Heart left ventricle (tissue), 16 donors: ENCODE measurements at places on chromosomes 12 and 14. TPM values are rescaled to one million over a fixed set of nuclear protein-coding genes. Genes with fewer than 3 reads are reported as not detected.

The GYS2 gene
- total RNA-seq: not detected

DNA sequence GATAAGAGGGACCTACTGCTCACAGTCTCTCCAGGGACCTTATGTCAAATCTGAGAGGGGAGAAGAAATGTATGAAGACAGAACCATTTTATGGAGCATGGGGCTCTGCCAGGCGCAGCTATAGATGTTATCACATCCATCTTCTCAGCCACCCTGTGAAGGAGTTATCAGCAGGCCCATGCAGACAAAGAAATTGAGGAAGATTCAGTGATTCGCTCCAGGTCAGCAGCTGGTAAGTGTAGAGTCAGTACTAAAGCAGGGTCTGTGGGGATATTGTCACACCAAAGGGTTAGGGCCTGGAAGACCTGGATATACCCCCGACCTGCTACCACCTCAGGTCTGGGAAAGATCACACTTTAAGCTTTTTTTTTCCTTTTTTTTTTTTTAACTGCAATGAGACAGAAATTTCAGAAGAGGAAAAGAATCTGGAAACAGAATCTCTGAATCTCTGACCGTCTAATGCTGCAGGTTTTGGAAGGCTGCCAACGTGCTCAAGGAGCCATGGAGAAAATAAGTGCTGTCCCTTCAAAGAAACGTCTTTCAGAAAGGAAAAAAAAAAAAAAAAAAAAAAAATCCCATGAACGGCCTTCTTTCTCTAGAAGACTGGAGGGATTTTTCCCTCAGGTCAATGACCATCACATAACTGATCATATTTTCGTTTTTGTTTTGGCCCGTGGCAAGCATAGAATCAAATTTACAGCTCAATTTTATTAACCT is 73.3 kb upstream of the PLEKHG7 start:
- H3K27me3 ChIP-seq: no peaks in the 10 kb centered on the region
- no peak overlapping the region for H3K27ac ChIP-seq
- no peaks in the 10 kb centered on the region for H3K36me3 ChIP-seq
- no peaks in the 10 kb centered on the region for H3K4me1 ChIP-seq
- DNase-seq: no peak

DNA sequence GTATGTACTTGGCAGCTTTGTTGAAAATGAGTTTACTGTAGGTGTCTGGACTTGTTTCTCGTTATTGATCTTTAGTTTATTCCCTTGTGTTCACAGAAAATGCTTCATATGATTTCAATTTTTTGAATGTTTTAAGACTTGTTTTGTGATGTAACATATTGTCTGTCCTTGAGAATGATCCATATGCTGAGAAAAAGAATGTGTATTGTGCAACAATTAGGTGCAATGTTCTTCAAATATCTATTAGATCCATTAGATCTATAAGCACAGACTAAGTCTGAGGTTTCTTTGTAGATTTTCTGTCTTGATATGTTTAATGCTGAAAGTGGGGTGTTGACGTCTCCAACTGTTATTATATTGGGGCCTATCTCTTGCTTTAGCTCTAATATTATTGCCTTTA is 879.6 kb upstream of the LRFN5 start:
- H3K27ac ChIP-seq: no peak overlapping the region
- no peak for DNase-seq
- no peaks in the 10 kb centered on the region for H3K4me1 ChIP-seq
- H3K36me3 ChIP-seq: no peaks in the 10 kb centered on the region

- no peak overlapping the region for H3K27ac ChIP-seq
- no peaks in the 10 kb centered on the region for H3K27me3 ChIP-seq
- no peak for DNase-seq
These were observed 153.6 kb downstream of the PAH start for GRCh38 chr12:102763471-102763870.
